Right lobe of liver (tissue), 6 donors: ENCODE measurements at places on chromosomes 1 and 21. TPM values are rescaled to one million over a fixed set of nuclear protein-coding genes. Genes with fewer than 3 reads are reported as not detected.

DNA sequence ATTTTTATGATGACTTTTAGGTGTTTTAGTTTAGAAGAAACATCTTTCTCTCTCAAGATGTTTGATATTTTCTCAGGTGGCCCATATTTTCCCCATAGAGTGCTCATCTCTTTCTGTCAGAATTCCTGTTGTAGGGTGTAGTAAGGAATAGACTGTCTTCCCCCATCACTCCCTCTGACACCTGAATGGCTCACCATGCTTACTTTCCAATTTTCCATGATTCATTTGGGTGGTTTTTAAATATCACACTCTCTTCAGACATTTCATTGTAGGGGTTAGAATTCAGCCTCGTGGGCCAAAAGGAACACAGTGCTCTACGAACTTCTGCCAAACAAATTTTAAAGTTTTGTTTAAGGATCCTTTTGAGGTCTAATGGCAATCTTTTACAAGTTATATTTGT is 24.0 kb downstream of the GIPC2 start:
- DNase-seq = no peak

- no peak for DNase-seq
Measured at GRCh38 chr1:246518456-246519205, 11.6 kb upstream of the SMYD3 start.

DNA sequence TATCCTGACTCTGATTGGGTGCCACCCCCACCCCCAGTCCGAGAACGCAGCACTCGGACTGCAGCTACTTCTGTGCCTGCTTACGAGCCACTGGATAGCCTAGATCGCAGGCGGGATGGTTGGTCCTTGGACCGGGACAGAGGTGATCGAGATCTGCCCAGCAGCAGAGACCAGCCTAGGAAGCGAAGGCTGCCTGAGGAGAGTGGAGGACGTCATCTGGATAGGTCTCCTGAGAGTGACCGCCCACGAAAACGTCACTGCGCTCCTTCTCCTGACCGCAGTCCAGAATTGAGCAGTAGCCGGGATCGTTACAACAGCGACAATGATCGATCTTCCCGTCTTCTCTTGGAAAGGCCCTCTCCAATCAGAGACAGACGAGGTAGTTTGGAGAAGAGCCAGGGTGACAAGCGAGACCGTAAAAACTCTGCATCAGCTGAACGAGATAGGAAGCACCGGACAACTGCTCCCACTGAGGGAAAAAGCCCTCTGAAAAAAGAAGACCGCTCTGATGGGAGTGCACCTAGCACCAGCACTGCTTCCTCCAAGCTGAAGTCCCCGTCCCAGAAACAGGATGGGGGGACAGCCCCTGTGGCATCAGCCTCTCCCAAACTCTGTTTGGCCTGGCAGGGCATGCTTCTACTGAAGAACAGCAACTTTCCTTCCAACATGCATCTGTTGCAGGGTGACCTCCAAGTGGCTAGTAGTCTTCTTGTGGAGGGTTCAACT is 2.1 kb downstream of the RBM15 start:
- DNase-seq = no peak

GRCh38 chr1:76591461-76591860 is 275.8 kb upstream of the ST6GALNAC5 start:
- no peak for DNase-seq

DNA sequence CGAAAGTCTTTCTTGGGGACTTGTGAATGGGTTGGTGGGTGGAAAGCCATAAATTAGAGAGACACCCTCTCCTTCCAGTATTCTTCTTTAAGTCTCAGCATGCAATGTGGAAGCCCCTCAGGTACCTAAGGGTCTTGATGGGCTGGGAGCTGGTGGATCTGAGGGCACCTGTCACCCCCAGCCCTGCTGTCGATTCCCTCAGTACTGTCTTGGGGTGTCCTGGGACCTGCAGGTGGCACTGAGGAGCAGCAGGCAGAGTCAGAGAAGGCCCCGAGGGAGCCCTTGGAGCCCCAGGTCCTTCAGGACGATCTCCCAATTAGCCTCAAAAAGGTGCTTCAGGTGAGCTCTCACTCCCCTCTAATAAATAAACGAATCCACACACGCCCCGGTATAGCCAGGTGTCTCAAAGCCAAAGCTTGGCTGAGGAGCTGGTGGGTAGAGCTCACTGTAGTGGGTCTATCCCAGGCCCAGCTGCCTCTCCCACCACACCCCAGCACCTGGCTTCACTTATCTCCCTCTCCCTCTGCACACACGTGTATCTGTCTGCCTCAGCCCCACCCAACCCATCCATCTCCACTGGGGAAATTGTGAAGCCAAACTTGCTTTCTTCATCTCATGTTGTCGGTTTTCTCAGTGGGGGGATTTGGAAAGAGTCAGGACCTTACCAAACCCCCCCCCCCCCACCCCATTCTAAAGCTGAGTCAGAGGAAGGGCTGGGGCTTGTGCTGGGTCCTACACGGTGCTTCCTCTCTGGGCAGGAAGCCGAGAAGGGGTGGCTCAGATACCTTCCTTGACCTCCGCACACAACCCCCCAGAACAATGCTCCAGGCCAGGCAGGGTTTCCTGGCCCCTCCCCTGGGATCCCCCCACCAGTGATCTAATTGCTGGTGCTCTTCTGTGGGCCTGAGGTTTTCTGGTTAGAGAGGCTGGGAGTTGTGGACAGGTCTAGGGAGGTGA is 1.6 kb downstream of the ADAM15 start:
- DNase-seq = no peak

GRCh38 chr1:66562561-66562960 is 28.6 kb downstream of the SGIP1 start:
- DNase-seq = no peak

DNA sequence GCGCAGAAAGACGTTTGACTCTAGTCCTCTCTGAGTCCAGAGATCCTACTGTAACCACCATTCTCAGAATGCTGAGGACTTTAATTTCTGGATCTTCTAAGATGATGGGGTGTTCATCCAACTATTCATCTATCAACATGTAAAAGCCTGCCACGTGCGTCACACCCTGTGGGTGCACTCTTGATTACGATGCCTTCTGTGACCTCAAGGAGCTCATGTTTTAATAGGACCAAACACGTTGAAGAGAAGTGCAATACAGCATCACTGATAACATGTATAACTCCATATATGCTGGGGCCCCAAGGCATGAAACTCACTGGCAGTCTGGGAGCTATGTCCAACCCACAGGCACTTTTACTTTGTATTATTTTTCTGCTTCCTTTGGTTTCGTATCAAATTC is 19.0 kb downstream of the KIAA0040 start:
- no peak for DNase-seq

The SPRR1A gene
- total RNA-seq = not detected

The PBXIP1 gene
- total RNA-seq = 20.9 TPM

GRCh38 chr1:24727501-24728216 is 17.6 kb upstream of the CLIC4 start:
- DNase-seq = peak; percentile 49

DNA sequence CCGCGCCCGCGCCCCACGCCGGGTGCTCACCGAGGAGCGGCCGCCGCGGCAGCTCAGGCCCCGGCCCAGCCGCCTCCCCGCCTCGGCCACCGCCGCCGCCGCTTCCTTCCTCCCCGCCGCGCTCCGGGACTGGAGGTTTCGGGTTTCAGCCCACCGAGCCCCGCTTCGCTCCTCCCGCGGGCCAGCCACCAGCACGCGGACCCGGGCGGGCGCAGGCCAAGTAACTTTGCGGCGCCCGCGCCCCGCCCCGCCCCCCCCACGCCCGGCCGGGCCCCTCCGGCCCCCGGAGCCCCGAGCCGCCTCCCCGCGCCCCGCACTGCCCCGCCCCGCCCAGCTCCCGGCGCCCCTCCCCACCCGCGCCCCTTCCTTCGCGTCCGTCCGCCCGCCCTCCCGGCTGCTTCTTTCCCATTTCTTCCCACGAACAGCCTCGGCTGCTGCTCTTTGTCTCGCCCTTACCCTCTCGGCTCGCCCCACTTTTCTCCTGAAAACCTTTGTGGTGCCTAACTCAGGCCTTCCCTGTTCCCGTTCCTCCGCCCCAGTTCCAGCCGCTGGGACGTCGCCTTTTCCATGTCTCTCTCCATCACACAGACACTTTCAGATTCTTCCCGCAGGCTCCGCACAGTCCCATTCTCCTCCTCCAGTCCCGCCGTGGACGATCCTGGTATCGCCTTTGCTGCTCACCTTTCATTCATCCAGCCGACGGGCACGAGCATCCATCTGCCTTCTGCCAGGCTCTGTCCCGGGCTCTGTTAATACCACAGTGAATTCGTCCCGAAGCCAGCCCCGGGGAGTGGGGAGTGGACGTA is at the start of gene GPR161:
Gene GPR161 (minus strand): TSS at position 222 of the 806 bp plus-strand sequence. CDS start 32,080 bp downstream, outside the sequence.
- no peak for DNase-seq

DNA sequence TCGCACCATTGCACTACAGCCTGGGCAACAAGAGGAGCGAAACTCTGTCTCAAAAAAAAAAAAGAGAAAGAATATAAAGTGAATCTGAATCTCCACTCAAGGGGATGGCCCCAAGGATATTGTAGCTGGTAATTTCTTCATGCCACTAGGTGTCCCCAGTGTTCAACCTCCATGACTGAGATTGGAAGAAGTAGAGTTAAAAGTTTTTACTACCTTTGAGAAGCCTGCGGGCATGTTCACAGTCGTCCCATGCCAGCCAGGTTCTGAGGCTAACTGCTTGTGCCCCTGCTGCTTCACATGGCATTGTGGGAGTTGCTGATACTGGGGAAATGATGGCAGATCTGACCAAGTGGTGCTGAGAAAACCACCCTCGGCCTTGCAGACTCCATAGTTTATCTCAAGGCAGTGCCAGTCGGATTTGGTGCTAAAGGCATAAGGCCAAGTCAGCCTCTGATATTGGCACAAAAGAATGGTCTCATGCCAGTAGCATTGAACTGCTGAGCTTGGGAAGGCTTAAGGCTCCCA is 10.8 kb upstream of the SHISA4 start:
- no peak for DNase-seq

DNA sequence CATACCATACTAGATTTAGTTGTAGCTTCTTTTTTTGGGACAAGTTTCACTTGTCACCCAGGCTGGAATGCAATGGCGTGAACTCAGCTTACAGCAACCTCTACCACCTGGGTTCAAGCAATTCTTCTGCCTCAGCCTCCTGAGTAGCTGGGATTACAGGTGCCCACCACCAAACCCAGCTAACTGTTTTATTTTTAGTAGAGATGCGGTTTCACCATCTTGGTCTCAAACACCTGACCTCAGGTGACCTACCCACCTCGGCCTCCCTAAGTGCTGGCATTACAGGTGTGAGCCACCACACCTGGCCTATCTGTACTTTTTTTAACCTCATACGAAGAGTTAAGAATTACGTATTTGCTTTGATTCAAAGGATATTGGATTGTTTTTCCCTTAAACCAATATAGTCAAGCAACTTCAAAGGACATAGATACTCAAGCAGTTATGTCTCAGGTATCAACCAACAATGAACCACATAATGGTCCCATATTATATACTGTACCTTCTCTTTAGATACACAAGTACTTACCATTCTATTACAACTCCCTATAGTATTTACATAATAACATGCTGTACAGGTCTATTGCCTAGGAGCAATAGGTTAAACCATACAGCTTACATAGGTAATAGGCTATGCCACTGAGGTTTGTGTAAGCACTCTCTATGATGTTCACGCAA is 7.5 kb downstream of the HMGN1 start:
- no peak for DNase-seq

- DNase-seq = peak; percentile 27
Measured at GRCh38 chr1:75855010-75855409, 58.3 kb downstream of the MSH4 start.

DNA sequence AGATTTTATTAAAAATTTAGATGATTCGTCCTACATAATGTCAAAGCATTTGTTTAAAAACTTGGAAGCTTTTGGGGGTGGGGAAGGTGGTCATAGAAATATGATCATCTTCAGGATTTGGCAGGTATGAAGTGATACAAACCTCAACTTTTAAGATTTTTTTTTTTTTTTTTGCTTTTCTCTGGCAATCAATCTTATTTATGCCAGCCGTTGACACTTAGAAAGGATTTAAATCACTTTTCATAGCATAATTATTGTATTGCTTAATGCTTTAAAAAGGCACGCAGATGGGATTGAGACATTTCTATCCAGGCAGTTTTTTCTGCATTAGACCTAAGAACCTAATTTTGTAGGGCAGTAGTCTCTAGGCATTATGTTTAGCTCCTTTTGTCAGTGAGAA is 19.7 kb downstream of the MRPS6 start:
- no peak for DNase-seq

The BSDC1 gene
- 44.5 TPM for total RNA-seq

The MYCL gene
- total RNA-seq = 12.3 TPM

The EDN2 gene
- total RNA-seq = 0.33 TPM

DNA sequence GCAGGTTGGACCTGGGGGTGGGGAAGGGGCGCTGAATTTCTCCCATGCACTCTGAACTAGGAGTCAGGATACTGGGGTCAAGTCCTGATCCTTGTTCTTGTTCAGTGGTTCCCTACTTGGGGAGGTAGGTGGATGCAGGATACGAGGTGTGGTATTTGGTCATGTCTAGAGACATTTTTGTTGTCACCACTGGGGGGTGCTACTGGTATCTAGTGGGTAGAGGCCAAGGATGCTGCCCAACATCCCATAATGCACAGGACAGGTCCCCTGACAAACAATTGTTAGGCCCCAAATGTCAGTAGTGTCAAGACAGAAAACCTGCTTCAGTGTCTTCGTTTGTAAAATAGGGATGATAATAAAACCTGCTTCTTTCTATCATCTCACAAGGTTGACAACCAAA is 259.0 kb upstream of the FOXD3 start:
- no peak for DNase-seq

The FAAH gene
- 26.6 TPM for total RNA-seq

DNA sequence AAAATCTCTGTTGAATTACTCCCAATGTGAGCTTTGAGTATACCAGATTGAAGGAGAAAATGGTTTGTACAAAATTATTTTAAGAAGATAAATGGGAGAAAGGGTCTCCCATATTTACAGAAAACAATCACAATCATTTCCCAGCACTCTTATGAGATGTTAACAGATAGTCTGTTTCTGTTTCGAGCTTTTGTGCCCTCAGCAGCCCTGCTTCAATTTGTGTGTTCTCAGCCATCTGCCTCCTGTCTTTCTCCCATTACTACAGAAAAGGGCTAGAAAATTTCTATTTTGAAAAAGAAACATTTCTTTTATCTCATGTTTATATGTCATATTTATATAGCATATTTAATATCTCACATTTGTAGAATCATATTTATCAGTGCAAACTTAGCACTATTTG is 498.4 kb downstream of the TTLL7 start:
- no peak for DNase-seq

DNA sequence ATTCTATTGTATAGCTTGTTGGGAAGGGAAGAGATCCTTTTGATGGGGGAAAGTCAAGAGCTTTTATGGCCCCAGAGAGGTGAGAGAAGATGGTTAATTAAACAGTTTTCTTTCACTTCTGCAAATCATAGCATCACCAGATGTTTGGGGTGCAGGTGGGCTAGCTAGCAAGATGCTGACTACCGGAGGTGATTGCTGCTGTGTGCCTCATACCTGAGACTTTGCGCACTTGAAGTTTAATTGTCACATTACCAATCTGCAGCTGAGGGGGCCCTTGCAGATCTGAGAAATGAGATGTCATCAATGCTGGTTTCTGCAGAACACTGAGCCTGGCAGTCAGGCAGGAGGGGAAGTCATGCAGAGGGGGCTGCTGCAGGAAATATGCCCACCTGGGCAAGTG is 73.9 kb downstream of the SNRPE start:
- DNase-seq = no peak

The OR2L3 gene
- total RNA-seq = not detected
